ENCODE measurements at places on chromosomes 3 and 15.

GRCh38 chr3:15496341-15496664 lies 25.2 kb downstream of the COLQ start:
- DNase-seq, result no peak

DNA sequence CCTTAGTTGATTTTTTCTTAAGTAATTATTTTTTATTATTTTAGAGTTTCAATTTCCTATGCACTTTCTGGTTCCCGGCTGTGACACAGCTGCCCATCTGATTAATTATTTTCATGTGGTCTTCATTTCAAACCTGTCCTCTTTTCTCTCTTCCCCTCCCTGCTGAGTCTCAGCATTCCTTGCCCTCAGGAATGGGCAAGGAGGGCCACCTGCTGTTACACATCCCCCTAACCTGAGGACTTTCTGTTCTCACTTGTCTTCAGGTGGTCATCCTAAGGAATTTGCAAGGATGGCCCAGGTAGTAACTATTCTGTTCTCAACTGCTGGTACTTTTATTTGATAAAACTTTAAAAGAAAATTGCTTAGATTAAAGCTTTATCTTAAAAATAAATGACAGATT lies 545.0 kb downstream of the OTOL1 start:
- DNase-seq, result no peak

DNA sequence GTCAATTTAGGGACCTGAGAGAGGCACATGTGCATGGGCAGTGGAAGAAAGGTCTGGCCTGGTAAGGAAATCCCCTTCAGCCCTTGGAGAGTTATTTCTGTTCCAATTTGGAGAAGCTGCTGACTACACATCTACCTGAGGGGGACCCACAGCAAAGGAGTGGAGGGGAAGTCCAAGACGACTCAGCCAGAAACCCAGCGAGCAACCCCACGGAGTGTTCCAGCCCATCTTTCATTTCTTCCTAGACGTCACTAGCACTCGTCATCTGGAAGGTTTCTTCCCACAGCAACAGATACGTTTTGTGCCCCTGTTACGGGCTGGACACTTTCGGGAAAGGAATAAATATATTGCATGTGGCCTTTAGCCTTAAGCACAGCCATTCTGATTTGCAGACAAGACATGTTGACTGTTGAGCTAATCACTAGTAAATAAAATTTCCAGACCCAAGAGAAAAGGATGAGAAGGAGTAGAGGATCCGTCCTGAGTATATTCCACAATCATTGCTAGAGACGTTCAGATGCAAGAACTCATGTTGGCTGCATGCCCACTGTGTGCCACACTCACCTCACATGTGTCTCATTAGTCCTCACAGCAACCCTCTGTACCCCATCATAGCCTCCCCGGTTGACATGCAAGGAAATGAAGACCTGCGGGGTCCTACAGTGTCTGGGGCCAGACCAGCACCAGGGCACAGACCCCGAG lies 7.8 kb upstream of the FAM174B start:
- peak; percentile 13 for DNase-seq

- no peak for DNase-seq
Measured at GRCh38 chr3:32483772-32484171, 18.9 kb downstream of the CMTM6 start.

GRCh38 chr3:83971666-83972065 lies 987.1 kb upstream of the CADM2 start:
- DNase-seq, result no peak

DNA sequence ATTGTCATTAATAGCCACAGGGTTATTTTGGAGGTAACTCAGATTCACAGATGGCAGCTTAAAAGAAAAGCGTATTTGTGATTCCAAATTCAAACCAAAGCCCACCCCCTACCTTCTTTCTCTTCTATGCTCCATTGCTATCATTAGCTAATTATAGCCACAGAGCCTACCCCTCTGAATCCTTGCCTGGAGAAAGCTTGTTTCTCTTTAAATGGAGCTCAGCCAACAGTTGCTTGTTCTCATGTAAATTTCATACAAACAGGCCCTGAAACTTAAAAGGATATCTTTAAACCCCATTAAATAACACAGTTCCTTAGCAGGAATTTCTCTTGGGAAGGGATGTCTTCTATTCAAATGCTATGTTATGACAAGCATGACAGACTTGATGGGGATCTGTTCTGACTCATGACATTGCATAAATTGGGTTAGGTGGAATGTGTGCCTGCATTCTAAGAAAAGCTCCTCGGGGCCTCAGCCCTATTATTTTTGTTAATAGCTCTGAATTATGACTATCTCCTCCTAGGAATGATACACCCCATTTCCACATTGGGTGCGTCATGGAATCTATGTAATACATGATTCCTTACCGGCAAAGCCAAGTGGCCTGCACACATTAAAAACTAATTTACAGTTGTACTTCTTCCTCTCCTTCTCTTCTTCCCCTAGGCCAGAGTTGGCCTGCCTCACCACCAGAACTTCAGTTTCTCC lies 265.8 kb downstream of the TAFA4 start:
- DNase-seq, result no peak

DNA sequence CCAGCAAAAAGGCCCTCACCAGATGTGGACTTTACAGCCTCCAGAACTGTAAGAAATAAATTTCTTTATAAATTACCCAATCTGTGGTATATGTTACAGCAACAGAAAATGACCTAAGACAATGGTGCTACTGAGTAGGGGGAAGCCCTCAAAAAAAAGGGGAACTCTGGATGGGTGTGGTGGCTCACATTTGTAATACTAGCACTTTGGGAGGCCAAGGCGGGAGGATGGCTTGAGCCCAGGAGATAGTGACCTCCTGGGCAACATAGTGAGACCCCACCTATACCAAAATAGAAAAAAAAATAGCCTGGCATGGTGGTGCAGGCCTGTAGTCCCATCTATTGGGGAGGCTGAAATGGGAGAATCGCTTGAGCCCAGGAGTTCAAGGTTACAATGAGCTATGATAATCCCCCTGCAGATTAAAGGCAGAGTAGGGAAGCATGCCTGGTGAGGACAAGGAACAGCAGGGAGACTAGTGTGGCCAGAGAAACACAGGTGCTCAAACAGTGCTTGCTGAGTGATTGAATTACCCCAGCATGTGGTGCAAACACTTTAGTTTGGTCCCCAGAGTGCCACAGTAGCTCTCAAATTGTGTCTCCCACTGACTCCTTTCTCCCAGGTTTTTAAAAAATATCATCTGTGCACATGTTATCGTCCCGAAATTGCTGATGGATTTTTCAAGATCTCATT lies 13.9 kb upstream of the USP3 start:
- DNase-seq, result no peak

GRCh38 chr3:85360742-85361387 lies 402.1 kb downstream of the CADM2 start:
- no peak for DNase-seq

- DNase-seq, result no peak
Measured at GRCh38 chr15:78942741-78943140, 2.1 kb downstream of the CTSH start.

- no peak for DNase-seq
Measured at GRCh38 chr3:69239063-69239462, 116.7 kb upstream of the LMOD3 start.

- DNase-seq, result no peak
Measured at GRCh38 chr15:38479266-38479665, 25.3 kb downstream of the FAM98B start.

- DNase-seq, result no peak
Measured at GRCh38 chr3:13186435-13186815, 113.2 kb upstream of the IQSEC1 start.

GRCh38 chr3:87270908-87271700 lies 5.3 kb downstream of the POU1F1 start:
- DNase-seq, result no peak

DNA sequence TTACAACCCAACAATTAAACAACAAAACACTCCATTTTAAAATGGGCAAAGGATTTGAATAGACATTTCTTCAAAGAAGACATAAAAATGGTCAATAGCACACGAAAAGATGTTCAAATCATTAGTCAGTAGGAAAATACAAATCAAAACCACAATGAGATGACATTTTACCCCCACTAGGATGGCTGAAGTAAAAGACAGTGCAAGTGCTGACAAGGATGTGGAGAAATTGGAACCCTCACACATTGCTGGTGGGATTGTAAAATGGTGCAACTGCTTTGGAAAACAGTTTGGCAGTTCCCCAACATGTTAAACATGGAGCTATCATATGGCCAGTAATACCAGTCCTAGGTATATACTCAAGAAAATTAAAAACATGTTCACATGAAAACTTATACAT lies 11.6 kb downstream of the GALNT15 start:
- DNase-seq, result no peak

Measured in stimulated activated CD4-positive, alpha-beta T cell treated with anti-CD3 and anti-CD28 coated beads, TNF-alpha, amount 100 ng/mL, for 48 hours (primary cell).